Right forelimb (tissue), 1 donor: ENCODE measurements at places on chromosomes 4 and X.

DNA sequence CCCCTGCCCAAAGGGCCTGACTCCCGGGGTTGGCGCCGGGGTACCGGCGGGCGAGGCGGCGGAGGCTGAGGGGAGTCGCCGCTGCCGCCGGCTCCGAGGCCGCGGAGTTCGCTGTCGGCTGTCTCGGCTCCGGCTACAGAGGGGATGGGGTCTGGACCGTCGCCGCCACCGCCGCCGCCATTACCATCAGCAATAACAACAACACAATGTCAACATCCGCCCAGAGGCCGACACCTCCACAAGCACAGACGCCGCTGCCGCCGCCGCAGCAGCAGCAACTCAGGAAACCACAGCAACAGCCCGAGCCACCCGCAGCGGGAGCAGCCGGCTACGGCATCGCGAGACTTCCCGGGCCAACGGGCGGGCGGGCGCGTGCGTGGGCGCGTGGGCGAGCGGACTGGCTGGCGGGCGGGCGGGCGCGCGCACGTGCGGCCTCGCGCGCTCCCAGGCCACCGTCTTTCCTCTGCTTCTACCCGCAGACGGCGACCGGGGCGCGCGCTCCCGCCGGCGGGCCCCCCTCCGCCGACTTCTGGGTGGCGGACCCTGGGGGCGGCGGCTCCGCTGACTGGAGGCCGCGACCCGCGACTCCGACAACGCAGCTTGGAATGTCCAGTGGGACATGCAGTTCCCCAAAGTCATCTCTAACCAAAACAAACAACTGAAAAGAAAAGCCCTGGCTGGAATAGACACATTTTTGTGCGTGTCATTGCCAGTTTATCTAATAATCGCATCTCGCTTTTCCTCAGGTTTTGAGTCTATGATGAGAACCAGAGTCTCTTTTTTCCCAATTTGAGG, at the start of gene CHIC2:
TSS of gene CHIC2 (minus strand) at position 289 of the 795 bp plus-strand sequence. CDS start 305 bp downstream, outside the sequence.
- DNase-seq: peak; percentile 98

DNA sequence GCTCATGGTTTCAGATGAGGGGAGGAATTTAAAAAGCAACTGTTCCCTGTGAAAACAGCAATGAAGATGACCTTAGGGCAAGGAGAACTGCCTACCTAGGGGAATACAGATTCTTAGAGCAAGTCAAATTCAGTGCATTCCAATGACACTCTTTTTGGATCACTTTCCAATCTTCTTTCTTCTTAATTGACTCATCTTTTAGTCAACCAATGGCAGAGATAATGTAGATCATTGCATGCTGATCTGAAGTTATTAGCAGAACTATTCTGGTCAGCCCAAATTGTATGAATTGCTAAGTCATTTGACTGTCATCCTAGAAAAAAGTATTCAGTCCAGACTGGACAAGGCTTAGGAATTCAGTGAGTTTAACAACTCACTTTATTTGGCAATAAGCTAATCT, 12.6 kb upstream of the NR3C2 start:
- DNase-seq: no peak

DNA sequence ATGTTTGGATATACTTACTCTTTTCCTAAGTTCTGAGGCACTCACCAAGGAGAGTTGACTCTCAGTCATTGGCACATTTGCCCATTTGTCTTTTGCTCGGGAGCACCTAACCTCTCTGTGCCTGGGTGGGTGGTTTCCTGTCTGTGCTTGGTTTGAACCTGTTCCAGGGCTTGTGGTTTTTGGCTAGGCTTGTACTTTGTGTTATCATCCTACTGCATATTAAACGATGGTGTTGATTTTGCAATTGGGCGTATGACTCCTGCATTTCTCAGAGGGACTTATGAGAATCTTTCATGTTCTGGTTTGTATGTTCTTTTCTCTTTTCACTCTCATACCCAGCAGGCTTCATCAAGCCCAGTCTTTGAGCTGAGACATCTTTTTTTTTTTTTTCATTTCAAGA, 161.7 kb downstream of the BTC start:
- no peak for DNase-seq

DNA sequence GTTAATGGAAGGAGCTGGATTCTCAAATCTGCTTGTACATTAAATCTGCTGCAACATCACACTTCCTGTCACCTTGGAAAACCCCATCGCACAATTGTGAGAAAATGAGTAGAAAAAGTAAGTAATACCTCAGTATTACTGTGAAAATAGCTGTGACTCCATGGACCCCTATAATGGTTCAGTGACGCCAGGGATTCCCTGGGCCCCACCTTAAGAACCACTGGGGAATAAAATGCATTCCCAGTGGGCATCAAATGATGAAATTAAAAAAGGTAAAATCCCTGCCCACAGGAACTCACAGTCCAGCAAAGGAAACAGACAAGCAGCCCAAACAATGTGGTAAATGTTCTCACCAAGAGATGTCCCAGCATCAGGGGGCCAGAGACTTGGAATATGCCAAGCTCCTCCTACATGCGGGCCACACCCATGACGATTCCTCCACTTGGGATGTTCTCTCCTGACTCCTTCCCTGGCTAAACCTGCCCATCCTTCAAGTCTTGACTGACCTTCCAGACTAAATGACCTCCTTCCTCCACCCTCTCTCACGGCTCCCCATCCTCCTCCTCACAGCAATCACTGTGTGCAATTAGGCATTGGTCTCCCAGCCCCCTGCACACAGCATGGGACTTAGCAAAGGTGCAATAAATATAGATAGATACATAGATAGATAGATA, 2.6 kb downstream of the EVC2 start:
- DNase-seq: no peak
